ENCODE measurements at places on chromosomes 3 and 15.

- no peak for DNase-seq
These were observed 51.3 kb downstream of the GPD1L start for GRCh38 chr3:32157600-32158264.

DNA sequence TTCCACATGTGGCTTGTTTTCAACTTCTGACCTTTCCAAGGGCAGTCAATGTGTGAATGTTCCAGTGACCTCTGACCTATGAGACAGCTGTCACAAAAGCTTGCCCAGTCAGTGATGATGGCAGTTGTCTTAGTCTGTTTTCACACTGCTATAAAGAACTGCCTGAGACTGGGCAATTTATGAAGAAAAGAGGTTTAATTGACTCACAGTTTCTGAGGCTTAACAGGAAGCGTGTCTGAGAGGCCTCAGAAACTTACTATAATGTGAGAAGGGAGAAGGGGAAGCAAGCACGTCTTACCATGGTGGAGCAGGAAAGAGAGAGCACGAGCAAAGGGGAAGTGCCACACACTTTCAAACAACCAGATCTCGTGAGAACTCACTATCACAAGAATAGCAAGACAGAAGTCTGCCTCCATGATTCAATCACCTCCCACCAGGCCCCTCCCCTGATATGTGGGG lies 95.6 kb downstream of the ECT2 start:
- DNase-seq = peak; percentile 11

DNA sequence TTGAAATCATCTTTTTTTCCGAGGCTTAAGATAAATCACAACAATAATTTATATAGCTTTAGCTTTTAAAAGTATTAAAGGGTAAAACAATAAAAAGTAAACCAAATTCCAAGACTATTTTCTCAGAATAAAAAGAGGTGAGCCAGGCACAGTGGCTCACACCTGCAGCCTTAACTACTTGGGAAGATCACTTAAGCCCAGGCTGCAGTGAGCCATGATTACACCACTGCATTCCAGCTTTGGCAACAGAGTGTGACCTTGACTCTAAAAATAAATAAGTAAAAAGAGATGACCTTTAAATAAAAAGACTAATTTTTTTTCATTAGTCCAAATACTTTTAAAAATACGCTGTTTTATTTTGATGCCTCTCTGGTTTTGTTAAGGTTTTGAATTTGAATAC lies 54.4 kb downstream of the C3orf80 start:
- DNase-seq = no peak

GRCh38 chr3:71854706-71855105 lies 69.8 kb upstream of the PROK2 start:
- no peak for DNase-seq

DNA sequence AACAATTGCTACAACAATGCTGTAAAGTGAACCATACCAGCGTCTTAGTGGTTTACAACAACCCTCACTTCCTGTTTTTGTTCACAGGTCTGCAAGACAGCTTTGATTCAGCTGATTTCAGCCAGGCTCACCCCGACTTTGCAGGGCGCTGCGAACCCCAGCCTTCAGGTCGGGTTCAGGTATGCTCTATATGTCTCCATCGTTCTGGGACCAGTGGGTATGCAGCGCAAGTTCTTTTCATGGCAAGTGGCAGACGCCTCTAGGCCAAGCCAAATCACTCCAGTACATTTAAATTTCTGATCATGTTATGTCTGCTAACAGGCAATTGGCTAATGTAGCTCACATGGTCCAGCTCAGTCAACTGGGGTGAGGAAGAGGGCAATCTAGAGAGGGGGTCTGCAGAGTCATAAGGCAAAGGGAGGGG lies 52.4 kb upstream of the RGMA start:
- DNase-seq = no peak

GRCh38 chr3:11546657-11547302 lies 96.9 kb downstream of the VGLL4 start:
- DNase-seq = no peak

- DNase-seq = peak; percentile 37
These were observed 11.4 kb downstream of the C15orf40 start for GRCh38 chr15:82999905-83000671.

DNA sequence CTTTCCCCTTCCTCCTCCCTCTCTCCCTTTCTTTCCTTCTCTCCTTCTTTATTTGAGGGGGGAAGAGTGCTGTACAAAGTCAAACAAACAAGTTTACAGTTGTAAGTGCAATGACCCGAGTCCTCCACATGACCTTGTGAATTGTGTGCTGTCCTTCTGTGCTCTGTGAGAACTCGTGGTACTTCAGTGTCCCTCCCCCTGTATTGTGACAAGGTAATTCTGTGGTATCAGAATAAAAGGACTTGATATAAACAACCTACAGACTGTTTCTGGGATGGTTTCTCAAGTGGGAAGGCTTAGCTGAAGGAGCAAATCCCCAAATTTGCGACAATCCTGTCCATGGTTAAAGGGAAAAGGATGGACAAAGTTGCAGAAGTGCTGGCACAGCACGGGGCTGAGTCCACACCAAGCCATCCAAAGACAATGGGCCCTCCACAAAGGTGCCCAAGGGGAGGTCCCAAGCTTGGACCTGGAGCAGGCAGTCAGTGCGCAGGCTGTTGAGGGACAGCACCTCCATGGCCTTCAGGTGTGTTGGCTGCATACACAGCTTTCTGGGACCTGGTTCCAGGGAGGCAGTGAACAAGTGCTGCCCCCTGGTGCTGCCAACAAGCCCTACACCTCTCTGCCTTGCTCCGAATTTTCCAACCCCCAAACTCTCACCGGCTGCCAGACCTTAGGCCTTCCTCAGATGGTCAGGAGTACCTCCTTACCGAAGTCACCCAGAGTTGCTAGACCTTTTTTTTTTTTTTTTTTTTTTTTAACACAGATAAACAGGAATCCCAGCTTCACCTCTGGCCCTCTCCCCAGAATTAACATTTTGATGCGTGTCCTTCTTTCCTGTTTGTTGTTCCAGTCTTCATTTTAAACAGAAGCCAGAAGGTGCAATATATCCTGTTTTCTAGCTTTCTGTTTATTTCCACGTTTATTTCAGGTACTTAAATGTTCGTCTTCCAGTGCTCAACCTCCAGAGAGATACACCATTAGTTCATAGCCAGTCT lies 2.6 kb upstream of the APEH start:
- DNase-seq = no peak

DNA sequence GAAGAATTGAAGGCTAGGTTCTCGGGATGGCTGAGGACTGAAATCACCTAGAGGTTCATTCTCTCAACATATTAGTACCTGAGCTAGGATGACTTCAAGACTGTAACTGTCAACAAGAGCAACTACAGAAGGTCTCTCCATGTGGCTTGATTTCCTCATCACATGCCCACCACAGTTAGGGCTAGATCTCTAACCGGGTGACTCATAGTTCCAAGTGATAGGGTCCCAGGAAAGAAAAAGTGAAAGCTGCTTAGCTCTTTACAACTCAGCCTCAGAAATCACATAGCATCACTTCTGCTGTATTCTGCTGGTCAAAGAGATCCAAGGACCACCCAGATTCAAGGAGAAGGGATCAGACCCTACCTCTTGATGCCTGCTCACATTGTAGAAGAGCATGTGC lies 165.4 kb upstream of the AGTR1 start:
- no peak for DNase-seq

- no peak for DNase-seq
These were observed 1.3 kb upstream of the TNIK start for GRCh38 chr3:171461525-171461917.

GRCh38 chr3:184218814-184219213 lies 10.6 kb upstream of the VWA5B2 start:
- no peak for DNase-seq

DNA sequence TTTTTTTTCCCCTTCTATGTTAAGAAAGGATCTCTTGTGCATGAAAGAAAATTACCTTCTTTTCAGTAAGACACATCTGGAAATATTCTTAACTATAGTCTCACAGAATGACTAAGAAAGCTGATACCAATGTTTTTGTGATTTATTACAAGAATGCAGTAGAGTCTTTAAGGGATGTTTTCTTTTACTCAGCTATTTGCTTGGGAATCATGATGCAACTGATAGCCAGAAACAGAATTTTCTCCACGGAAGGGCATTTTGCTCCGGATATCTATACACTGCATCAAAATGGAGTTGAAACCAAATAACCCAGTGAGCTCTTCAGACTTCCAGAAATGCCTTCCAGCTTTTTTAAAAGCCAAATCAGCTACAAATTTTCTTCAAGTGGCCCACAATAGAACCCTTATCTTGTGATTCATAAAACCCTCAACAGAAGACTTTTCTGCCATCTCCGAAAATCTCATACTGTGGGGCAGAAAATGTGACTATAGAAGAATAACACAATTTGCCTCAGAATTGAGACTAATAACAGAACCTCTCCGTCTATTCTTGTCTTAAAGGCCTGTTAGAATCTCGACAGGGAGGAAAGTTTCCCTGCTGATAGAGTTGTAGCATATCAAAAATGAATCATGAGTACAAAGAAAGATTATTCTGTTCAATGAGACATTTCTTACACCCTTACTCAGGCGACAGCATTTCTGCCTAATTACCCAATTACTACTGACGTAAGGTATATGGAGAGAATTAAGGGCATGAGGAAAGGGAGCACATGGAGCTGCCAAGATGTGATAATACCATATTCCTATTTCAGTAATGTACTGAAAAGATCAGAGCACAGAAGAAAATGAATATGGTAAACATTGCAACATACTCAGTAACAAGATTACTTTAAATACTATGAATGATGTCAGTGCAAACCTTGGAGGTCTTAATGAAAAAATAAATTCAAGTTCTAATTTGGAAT lies 900.1 kb downstream of the ROBO1 start:
- DNase-seq = no peak

DNA sequence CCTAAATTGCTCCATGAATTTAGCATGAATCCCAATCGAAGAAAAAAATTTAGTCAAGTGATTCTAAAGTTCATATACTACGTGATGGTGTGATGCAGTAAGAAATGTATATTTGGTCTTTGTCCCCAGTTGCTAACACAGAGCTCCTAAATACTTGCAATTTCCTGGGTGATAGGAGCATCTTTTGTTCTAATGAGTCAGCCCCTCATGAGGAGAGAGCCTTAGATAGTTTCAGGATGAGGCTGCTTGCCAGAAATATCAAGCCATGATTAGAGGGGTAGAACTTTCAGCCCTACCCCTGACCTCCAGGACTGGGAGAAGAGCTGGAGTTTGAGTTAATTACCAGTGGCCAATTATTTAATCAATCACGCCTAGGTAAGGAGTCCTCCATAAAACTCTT lies 170.2 kb downstream of the PDE8A start:
- DNase-seq = no peak

DNA sequence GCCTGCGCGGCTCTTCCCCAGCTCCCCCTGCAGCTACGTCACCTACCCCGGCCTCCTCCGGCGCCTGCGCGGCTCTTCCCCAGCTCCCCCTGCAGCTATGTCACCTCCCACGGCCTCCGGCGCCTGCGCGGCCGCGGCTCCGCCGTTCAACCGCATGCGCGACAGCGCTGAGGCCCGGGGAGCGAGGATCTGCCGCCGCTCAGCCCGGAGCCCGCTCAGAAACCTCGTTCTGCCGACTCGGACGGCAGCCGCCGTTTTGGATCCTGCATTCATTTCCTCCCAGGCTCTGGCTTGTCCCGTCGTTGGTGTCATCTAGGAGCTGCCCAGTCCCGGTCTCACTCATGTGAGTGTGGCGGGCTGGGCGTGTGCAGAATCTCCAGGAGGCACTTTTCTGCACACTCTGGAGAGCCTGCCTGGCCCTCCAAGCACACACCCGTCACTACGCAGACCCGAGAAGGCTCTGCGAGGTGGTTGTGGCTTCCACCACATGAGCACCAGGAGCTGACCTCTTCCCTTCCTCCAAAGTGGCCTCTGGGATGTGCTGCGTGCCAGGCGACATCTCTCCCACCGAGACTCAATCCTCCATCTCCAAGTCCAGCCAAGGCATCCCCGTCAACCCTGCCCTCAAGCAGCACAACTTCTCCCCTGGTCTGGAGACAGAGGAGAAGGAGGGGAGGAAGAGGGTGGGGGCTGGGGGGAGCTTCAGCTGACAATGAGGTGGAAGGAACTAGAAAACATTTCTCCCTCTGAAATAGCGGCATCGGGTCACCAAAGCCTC lies 165.3 kb downstream of the CHSY1 start:
- DNase-seq = no peak

- DNase-seq = no peak
These were observed 46.3 kb upstream of the CCDC80 start for GRCh38 chr3:112687211-112687610.

DNA sequence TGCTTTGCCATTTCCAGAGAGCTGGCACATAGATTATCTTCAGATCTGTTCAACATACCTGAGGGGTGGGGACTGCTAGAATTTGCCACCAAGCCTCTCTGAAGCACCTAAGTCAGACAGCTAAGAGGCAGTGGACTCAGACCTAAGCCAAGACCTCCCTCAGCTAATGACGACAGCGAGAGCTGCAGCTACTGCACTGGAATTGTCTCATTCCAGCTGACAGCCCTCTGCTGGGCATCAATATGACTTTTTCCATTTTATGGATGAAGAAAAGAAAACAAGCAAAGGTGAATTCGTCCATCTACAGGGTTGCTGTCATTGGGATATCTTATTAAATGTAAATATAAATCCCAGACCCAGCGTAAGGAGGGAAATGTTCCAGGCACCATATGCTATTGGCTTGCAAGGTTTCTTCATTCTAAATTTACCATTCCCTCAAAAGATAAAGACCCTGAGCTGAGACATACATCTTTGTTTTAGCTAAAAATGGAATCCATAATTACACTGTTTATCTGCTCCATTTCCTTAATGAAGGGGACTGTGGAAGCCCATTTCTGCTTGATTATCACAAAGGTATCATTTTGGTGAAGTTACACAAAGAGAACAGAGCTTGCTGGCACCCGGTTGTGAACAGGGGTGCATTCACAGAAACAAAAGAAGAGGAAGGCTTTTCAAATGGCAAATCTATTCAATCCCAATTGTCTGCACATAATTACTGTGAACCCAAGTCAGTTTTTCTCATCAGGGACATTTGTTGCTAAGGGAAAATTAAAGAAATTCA lies 85.5 kb upstream of the LRTM1 start:
- no peak for DNase-seq

DNA sequence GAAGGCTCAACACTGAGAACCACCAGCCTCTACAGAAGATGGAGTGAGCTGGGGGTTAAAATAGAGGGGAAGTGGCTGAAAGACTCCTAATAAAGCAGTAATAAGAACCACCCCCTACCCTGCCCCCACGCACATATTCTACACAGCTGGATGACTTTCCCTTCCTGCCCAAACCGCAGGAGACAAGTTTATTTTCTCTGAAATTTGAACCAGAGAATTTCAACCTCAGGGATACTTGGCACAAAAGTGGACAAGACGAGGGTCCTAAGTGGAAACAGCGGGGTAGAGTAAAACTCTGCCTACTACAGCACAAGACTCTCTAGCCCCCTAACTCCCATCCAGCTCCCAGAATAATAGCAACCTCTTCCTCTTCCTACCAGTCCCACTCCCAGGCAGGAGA lies 28.4 kb downstream of the USF3 start:
- DNase-seq = no peak

- DNase-seq = no peak
These were observed 230.7 kb downstream of the BBX start for GRCh38 chr3:107753494-107753893.

DNA sequence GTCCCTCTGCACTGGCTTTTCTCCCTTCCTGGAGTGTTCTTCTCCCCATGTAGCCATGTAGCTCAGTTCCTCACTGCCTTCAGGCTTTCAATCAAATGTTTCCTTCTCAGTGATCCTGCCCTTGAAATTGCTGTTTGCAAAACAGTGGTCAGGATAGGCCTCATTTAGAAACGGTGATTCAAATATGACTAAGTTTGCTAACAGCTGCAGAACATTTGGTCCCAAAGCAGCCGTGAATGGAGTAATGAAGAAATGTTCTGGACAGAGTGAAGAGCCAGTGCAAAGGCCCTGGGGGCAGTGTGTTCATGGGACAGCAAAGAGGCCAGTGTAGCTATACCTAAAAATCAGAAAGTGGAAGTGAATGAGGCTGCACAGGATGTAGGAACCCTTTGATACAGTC lies 223.4 kb downstream of the FEZF2 start:
- no peak for DNase-seq

All from KG1 (cell line).